Dermis microvascular lymphatic vessel endothelial cell (primary cell): ENCODE measurements at places on chromosomes 5 and 9. TPM values are rescaled to one million over a fixed set of nuclear protein-coding genes. Genes with fewer than 3 reads are reported as not detected.
A peak's percentile ranks its signal among the peaks of the same experiment; 100 is the strongest.

DNA sequence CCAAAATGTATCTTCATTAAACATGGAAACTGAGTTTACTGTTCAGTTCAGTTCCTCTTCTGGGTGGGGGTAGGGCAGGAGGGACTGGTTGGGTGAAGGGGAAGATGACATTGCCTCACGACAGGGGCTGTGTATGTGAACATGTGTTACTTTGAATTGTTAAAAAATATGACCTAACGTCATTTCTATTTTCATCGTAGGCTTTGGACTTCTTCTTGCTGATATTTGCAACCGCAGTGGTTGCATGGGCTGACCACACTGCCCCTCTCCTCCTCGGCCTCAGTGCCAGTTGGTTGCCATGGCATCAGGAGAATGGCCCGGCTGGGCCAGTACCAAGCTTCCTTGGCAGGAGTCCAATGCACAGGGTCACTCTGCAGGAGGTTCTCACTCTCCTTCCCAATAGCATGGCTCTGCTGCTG is 41.5 kb downstream of the HACD4 start:
- no peak for DNase-seq

The TCOF1 gene
- total RNA-seq, result 9.6 and 11.3 TPM in 2 replicates

The HSD17B3 gene
- total RNA-seq, result not detected in 2 replicates

GRCh38 chr5:58019614-58020013 is 440.3 kb downstream of the PLK2 start:
- DNase-seq, result peak; percentile 91

The SPATA31C2 gene
- not detected in 2 replicates for total RNA-seq

GRCh38 chr9:131976157-131977108 is 103.2 kb downstream of the MED27 start:
- DNase-seq, result no peak

DNA sequence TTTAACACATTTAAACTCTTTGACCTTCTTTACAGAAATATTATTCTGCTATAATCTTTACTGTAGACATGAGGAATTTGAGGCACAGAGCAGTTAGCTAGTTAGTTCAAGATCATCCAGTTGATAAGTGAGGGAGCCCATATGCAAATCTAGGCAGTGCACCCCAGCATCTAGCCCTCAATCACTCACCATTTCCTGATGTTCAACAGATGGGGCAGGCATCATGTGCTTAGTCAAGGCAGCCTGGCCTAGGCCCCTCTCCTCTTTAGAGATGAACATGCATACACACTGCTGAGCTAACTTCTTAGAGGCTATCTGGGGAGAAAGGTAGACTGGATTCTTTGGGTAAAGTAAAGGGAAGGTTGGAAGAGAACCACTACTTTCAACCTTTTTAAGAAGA is 206.8 kb upstream of the SLC24A2 start:
- DNase-seq, result no peak

GRCh38 chr9:87445646-87446045 is 52.0 kb upstream of the DAPK1 start:
- peak; percentile 60 for DNase-seq
